GM19239 (cell line): ENCODE measurements at places on chromosomes 4 and X.

DNA sequence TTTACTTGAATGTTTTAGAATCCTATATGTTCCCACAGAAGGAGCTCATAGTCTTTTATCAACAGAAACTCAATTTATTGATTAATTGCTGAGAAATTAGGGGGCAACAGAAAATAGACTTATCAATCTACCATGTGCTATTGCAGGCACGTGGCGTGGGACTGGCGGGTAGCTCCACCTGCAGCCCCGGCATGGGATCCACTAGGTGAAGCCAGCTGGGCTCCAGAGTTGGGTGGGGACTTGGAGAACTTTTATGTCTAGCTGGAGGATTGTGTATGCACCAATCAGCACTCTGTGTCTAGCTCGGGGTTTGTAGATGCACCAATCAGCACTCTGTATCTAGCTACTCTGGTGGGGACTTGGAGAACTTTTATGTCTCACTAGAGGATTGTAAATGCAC, 3.3 kb upstream of the OCIAD1 start:
- DNase-seq: no peak

DNA sequence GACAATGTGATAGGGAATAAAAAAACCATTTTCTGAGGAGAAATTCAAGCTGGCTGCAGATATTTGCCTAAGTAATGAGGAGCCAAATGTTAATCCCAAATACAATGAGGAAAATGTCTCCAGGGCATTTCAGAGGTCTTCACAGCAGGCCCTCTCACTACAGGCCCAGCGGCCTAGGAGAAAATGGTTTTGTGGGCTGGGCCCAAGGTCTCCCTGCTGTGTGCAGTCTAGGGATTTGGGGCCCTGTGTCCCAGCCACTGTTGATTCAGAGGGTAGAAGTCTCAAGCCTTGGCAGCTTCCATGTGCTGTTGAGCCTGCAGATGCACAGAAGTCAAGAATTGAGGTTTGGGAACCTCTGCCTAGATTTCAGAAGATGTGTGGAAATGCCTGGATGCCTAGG, 778.7 kb downstream of the CENPC start:
- no peak for DNase-seq

GRCh38 chrX:154419189-154419588, 7.8 kb downstream of the TAFAZZIN start:
- no peak for DNase-seq

DNA sequence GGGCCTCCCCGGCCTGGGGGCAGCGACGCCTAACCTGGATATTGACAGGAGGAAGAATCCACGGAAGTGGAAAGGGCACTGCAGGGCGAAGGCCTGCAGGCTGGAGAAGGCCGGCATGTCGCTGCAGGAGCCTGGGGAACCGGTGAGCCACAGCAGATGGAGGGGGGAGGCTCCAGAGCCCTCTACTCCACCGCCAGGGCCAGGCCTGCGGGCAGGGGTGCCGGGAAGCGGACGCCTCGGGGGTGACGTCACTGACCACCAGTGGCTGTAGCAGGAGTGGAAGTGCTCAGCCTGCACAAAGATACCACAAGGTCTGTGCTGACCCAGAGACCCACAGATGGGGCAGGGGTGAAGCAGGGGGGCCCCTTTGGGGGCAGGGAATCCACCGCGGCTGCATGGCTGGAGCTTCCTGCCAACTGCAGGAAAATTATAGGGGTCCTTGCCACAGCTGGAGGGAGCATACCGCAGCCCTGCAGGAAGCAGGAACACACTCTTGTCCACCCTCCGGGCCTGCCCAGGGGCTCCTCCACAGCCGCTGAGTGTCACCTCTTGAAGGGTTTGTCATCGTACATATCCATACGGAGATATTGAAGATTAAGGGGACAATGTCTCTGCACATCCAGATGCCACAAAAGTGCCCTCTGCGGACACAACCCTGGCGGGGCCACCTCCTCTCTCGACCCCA, 7.6 kb upstream of the HTRA3 start:
- DNase-seq: no peak

DNA sequence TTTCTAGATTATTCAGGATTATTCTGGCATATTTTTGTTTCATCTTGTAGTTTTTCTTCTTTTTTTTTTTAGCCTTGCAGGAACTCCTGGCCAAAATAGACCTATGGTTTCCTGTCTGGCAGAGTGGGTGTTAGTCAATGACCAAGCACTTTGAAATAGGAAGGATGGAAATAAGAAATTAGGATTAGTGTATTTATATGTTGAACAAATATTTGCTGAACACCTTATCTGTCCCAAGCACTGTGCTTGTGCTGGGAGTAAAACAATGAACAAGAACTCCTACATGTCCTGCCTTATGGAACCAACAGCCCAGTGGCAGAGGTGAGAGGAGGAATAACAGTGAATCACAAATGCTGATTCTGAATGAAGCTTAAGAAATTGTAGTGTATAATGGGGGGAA, 4.5 kb downstream of the MMRN1 start:
- no peak for DNase-seq

- no peak for DNase-seq
Measured at GRCh38 chr4:41505161-41505661, 32.7 kb upstream of the LIMCH1 start.

DNA sequence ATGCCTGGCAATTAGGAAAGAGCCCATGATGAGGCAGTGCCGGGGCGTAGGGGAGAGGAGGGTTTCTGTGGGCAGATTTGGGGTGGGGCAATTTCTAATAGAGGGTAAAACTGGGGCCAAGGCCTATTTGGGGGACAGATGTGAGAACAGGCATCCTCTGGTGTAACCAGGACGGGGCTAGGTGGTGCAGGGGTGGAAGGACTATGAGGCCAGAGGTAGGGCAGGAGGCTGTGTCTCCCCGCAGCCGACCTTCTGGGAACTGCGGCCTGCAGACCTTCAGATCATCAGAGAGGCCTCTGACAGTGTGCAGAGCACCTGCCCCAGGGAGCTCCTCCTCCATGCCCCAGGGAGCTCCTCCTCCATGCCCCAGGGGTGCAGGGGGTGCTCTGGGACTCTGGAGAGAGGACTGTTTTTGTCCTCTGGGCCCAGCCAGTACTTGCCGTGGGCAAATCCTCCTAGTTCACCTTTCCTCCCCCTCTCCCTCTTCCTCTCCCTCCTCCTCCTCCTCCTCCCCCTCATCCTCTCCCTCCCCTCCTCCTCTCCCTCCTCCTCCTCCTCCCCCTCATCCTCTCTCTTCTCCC, 101.9 kb downstream of the SORCS2 start:
- no peak for DNase-seq

GRCh38 chr4:11535333-11535732, 106.6 kb upstream of the HS3ST1 start:
- no peak for DNase-seq

DNA sequence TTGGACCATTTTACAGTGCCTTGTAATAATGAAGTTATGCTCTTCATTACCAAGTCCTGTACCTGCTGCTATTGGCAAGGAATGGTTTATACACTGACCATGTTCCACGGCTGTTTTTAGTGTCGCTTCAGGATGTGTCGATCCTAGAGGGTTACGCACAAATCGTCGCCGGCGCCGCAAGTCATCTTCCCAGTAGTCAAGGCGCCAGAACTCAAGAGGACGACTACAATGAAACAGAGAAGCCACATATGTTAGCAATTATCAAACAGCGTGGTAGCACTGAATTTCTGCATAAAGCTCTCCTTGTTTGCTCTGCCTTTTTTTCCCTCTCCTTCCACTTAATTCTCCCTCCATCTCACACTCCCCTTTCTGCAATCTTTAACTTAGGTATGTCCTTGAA, 17.0 kb downstream of the MAB21L2 start:
- DNase-seq: no peak
